H4 (cell line): ENCODE measurements at places on chromosomes 6 and 20. TPM values are rescaled to one million over a fixed set of nuclear protein-coding genes. Genes with fewer than 3 reads are reported as not detected.

MOG gene
- not detected in 2 replicates for total RNA-seq

DNA sequence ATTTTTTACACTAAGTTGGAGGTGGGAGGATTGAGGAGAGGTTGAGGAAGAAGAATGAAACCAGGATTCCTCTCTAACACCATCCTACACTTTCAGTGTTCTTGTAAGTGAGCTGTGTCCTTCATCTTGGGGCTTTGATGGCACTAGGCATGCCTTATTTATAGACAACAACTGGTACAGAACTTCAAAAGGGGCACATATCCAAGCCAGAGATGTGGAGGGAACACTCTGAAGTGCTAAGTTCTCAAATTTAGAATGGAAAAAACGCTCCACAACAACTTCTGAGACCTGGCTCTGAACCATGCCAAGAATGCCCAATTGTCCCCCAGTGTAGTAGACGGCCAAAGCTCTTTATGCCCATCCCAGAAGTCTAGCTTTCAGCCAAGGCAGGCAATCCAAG is 16.2 kb upstream of the PKHD1 start:
- no peak for DNase-seq

- DNase-seq, result no peak
Measured at GRCh38 chr6:138989098-138989983, 1.3 kb upstream of the REPS1 start.

DNA sequence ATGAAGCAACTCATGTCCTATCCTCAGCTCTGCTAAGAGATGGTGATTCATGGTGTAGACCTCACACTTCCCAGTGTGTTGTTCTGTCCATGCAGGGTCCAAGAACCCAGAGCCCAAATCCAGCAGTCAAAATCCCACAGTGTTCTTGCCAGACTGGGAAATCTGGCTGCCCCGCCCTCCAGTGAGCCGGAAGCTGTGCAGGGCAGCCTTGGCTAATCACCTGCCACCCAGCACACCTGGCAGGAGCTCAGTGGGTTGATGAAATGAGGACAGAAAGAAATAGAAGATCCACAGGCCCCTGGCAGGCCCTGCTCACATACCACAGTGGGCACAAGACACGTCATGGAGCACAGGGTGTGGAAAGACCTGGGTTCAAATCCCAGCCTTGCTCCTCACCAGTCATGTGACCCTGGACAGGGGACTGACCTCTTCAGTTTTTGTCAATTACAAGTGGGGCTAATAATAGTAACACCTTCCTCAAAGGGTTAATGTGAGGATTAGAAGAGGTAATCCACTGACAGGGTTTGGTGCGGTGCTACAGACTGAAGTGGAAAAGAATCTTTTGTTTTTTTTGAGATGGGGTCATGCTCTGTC is 13.6 kb upstream of the GUCA1A start:
- DNase-seq, result no peak

DNA sequence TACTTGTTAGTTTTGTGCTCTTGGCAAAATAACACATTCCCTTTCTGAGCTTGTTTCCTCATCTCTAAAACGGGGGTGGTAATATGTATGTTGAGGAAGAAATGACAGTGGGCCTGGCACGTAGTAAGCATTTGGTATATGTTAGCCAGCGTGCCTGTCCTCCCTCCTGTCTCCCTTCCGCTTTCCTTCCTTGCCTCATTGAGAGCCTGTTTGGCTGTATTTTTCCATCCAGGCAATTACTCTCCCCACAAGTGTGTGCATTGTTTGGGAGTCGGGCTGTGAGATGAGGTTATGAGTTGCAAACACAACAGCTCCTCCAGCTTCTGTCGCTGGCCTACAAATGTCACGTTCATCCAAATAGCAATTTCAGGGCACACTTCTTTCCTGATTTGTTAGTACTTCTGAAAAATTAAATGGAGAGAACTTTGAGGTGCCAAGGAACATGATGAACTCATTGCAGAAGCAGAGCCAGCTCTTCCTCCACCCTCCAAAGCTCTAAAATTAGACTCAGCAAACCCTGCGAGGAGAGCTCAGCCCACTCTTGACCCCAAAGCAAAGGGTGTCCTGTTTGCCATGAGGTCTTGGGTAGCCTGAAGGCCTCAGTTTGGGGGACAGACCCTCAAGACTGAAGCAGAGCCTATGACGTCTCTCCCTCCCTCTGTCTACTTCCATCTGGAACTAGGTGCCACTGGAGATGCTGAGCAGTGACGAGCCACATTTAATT is 50.7 kb upstream of the TOX2 start:
- no peak for DNase-seq

DNA sequence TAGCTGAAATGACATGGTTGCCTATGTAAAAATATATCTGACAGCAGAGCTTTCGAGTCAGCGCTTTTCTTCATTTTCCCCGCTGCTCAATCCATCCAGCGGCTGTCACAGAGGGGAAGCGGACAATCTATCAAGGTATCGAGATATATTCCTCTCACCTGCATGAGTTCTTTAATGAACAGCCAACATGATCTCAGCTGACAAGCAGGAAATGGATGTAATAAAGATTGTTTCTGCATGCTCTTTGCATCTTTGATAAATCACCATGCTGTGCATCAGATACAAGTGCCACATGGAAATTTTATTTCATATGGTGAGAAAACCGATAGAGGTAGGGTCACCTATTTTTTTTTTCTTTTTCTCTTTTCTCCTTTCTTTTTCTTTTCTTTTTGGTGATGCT is 602.3 kb upstream of the MMS22L start:
- DNase-seq, result no peak

GRCh38 chr6:11953641-11954040 is 58.5 kb upstream of the HIVEP1 start:
- DNase-seq, result peak; percentile 16

FAM83C gene
- total RNA-seq, result not detected in 2 replicates

IL20RA gene
- total RNA-seq, result 0.14 TPM in 1 of 2 replicates, not detected in the other

GRCh38 chr20:42941629-42942028 is 248.1 kb downstream of the PTPRT start:
- DNase-seq, result no peak

SLPI gene
- 79.8 and 84.9 TPM in 2 replicates for total RNA-seq

DNA sequence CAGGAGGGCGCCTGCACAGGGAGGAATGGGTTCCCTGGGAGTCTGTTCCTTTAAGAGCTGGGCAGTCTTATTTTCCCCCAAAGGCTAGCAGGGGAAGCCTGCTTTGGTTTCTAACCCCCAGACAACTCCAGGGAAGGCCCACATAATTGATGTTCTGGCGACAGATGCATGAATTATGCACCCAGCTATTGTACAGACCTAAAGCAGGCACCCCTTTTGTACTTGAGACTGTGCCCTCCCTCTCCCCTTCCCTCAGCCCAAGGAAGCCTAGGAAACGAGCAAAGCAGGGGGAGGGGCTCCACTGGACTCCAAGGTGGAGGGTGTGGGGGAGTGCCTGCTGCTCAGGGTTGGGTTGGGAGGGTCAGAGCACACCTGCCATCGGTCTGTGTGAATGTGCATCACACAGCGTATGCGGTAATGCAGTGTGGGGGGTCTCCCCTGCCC is 102.1 kb downstream of the KCNB1 start:
- no peak for DNase-seq

DNA sequence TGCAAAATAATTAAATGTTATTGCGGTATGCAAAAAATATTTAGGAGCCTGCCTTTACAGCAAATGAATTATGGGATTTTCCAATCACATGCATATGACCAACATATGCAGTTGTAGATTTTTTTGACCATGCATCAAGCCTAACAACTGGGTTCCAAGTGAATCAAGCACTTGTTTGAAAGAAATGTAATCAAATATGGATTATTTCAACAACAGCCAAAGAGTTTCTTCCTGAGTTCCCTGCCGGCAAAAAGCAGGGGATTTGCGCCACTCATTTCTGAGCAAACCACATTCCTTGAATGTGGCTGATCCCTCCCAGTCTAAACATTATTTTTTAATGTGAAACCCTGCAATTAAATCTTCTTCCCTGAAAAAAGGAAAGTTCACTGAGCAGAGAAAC is 100.1 kb upstream of the ADTRP start:
- DNase-seq, result no peak

ZBTB12 gene
- total RNA-seq, result 0.62 and 0.70 TPM in 2 replicates

NRSN1 gene
- not detected in 2 replicates for total RNA-seq

SCRT2 gene
- not detected in 2 replicates for total RNA-seq

DNA sequence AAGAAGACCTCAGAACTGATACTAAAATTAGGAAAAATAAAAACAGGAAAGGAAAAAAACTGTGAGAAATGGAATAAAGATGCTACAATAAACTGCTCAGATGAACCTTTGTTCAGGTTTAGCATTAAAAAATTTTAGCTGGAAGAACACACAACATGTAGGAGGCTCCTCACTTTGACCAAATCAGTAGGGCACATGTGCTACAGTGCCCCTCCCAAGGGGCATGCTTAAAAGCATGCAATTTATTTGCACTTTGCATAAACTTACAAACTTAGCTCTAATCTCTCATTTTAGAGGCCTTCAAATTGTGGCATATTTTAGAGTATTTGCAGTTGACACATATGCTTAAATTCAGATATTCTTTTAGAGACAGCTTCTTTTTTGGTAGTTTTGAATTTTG is 570.2 kb downstream of the UTRN start:
- no peak for DNase-seq

DNA sequence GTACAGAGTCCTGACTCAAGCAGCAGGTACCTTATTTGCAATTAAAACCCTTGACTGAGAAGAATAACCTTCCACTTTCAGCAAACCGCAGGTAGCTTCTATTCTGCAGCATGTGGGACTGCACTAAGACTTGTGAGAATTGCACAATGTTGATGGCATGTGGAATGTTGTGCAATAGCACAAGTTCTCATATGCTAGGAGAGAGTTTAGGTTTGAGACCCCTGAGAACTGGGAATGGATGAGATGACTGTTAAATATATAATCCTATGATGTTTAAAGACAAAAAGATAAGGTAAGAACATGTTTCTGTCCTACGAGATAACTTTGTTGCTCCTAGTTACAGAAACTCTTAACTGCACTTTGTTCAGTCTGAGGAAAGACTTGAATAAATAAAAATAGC is 194.6 kb downstream of the OTOR start:
- peak; percentile 11 for DNase-seq

DNA sequence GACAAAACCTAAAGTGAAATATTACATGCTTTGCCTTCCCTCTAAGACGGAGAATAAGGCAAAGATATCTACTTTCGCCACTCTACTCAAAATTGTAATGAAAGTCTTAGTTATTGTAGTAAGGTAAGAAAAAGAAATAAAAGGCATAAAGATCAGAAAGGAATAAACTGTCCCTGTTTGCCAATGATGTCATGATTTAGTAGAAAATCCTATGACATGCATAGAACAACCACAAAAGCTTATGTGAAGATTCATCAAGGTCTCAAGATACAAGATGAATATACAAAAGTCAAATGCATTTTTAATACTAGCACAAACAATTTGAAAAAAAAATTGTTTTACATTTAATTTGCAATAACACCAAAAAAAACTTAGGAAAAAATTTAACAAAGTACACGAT is 64.0 kb upstream of the FOXQ1 start:
- no peak for DNase-seq

GNMT gene
- total RNA-seq, result not detected in 2 replicates

GHRH gene
- not detected in 2 replicates for total RNA-seq

GRCh38 chr6:12353731-12354130 is 63.6 kb downstream of the EDN1 start:
- DNase-seq, result no peak

GRCh38 chr6:157075549-157076450 is 247.5 kb downstream of the TMEM242 start:
- no peak for DNase-seq
